ENCODE measurements at places on chromosomes 1 and 21.

DNA sequence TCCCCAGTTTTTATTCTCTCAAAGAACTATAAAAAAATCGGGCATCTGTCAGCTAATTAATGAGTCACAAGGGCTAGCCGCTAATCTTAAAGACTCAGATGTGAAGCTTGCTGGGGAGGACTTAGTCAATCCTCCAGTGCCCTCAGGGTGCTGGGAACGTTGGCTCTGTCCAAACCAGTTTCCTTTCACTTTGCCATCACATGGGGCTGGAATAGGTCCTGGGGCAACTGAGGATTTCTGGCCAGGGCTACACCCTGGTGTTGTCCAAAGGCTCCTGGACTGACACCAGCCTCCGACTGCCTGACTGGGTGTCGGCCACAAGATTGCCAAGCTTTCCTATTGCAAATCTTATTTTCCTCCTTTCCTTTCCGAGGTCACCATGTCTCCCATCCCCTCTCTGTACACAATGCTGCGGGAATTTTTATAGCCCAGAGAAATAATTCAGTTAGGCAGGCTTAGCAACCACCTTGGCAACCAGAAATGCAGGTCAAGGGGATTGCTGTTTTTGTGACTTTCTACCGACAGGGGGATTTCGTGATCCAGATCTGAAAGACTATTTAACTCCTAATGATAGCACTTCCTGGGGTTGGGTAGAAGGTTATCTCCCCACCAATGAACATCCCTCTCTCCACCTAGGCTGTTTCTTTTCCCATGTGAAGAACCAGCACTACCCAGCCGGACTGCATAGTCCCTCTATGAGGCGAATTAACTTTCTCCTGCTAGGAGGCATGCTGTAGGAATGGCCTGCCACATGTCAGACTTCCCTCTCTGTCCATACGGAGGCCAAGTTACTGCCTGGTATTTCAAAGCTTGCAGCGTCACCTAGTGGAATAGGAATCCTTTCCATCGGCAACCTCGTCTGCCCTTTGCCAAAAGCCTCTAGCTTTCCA is 29.9 kb upstream of the CTBS start:
- DNase-seq: no peak

GRCh38 chr1:222787729-222788128 is 27.1 kb upstream of the DISP1 start:
- DNase-seq: no peak

DNA sequence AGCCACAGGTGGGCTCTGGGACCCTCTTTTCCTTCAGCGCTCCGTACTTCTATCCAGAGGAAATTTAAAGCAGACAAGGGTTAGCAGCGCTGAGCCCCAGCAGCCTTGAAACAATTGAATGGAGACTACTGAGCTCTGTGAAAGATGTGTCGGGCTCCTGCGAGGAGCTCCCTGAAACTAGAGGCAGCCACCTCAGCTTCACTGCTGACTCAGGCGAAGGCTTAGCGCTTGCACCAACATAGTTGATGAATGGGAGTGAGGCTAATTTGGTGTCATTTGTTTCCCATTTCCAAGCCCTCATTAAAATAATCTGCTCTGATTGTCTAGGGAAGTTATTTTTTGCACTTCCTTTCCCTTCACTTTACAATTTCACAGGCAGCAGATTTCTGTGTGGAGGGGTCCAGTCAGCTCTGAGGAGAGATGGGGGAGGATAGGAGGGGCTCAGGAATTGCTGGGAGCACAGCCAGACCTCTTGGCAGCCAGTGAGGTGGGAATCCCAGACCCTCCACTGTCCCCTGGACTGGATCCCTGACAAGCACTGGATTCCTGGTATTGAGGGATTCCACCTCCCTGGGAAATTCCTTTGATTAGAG is 398.9 kb upstream of the PLXNA2 start:
- no peak for DNase-seq

GRCh38 chr1:209485167-209485566 is 98.3 kb upstream of the CAMK1G start:
- DNase-seq: no peak

DNA sequence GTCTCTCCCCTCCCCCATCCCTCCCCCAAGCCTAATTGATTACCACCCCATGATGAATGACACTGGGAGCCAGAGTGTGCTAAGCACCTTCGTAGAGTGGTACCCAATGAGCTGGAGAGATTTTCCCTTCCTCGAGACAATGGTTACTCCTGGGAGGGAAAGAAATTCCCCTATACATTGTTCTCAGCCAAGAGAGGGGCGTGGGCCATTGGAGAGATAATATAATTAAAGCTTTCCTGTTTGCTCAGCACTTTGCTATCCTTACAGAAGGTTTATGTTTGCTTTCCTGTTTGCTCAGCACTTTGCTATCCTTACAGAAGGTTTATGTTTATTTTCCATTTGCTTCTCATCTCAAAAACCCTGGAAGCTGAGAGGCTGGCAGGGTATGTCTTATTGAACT is 126.1 kb upstream of the KLHDC7A start:
- DNase-seq: no peak

DNA sequence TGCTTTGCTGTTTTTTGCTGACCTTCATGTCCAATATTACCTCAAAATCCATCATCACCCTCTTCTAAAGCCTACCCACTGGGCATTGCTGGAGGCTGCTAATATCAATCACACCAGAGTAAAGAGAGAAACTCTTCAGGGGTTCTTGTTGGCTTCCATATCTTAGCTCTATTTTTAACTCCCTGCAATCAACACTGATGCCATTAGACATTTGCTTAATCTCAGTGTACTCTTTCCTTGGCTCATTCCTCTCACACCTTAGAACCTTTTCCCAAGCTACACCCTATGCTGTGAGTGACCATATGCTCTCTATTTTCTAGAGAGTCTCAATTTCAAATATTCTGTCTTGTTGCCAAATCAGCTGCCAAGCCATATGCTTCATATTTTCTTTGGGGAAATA is 40.6 kb upstream of the RABGAP1L start:
- DNase-seq: no peak

DNA sequence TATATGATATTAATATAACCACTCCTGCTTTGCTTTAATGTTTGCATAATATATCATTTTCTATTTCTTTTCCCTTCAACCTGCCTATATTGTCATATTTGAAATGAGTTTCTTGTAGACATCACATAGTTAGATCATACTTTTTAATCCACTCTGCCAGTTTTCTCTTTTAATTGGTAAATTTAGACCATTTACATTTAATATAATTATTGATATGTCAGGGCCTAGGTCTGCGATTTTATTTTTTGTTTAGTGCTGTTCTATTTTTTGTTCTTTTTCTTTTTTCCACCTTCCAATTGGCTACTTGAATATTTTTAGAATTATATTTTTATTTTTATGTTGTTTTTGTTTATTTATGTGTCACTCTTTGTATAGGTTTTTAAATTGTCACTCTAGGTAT is 213.3 kb downstream of the C1orf94 start:
- DNase-seq: no peak

GRCh38 chr1:16155537-16156410 is at the start of gene EPHA2:
Gene EPHA2 (minus strand): TSS chr1:16156069. CDS start chr1:16155932, 137 bp downstream.
- DNase-seq: no peak

DNA sequence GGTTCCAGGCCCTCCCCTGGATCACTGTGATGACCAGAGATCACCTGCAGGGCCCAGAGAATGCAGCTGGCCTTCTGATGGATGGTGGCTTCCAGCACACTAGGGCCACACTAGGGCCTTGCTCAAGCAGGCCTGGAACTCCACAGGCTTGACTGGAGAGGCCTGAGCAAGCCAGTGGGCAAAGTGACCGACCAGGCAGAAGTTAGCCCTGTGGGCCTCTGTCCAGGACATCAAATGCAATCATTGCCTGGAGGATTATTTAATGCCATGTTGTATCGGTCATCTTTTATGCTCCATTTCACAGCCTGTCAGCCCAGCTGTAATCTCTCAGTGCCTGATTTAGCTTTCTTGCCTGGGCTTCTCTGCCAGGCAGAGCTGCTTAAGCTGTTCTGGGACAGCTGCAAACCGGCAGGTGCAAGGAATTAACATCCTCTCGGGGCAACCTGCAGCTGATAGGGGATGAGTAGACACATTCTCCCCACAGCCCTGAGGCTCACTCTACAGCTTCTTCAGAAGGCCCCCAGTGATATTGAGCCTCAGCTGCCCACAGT is 17.7 kb downstream of the NENF start:
- DNase-seq: no peak

- DNase-seq: no peak
These were observed 213.3 kb upstream of the ZRANB2 start for GRCh38 chr1:71294178-71294577.

- DNase-seq: no peak
These were observed 97.2 kb downstream of the VPS13D start for GRCh38 chr1:12326986-12327385.

GRCh38 chr1:50110656-50111055 is 1.9 kb downstream of the ELAVL4 start:
- no peak for DNase-seq

GRCh38 chr1:159958719-159959380 is 4.8 kb upstream of the SLAMF9 start:
- DNase-seq: no peak

GRCh38 chr1:113856401-113856790 is 15.1 kb downstream of the PTPN22 start:
- no peak for DNase-seq

DNA sequence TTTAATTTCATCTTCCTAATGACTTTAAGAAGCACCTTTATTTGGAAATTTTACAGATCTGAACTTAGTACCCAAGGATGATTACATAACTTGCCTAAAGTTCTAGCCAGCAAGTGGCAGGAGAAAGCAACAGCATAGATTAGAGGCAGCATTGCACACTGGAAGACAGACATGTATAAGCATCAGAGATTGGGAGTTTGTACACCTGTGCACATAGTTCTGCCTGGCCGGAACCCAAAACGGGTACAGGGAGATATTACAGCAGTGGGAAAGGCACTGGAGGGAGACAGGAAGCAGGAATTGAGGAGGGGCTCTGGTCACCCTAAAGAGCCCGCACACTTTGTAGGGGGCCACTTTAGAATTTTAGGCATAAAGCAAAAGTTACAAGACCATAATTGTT is 19.3 kb downstream of the GBP6 start:
- DNase-seq: no peak

DNA sequence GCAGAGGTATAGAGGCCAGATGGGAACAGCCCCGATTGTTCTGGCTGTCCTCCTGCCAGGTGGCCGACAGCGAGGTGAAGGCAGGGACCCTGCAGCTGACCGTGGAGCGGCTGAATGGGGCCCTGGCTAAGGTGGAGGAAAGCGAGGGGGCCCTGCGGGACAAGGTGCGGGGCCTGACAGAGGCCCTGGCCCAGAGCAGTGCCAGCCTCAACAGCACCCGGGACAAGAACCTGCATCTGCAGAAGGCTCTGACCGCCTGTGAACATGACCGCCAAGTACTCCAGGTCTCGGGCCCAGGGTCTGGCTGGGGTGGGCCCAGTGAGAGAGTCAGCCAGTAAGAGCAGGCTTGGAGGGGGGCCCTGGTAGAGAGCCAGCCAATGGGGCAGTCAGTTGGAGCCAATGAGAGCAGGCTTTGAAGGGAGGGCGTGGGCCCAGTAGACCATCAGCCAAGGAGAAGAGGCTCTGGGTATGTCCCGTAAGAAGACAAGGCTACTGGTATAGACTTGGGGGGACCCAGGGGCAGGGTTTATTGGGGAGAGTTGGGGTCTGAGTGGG is 11.3 kb downstream of the MFAP2 start:
- no peak for DNase-seq

DNA sequence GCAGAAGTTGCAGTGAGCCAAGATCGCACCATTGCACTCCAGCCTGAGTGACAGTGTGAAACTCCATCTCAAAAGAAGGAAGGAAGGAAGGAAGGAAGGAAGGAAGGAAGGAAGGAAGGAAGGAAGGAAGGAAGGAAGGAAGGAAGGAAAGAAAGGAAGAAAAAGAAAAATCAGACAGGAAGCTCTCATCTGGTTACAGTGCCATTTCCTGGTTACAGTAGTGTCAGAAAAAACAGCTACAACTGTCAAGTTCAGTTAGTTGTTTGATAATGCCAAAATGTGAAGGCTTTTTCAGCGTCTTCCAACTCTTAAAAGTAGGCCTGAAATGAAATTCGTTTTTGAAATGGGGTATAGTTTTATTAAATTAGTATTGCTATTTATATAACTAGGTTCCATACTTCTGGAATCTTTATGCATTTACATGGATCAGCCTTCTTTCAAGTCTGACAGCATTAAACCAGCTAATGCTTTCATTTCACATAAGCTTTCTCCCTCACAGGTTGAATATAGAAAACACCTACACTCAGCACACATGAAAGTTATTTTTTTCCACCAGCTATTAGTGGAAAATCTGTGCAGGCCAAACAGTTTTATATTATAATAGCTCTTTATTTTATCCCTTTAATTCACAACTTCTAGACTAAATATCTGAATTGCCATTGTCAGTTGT is 21.2 kb downstream of the PTPN22 start:
- no peak for DNase-seq

- DNase-seq: no peak
These were observed 98.9 kb downstream of the DHRS3 start for GRCh38 chr1:12518931-12519692.

DNA sequence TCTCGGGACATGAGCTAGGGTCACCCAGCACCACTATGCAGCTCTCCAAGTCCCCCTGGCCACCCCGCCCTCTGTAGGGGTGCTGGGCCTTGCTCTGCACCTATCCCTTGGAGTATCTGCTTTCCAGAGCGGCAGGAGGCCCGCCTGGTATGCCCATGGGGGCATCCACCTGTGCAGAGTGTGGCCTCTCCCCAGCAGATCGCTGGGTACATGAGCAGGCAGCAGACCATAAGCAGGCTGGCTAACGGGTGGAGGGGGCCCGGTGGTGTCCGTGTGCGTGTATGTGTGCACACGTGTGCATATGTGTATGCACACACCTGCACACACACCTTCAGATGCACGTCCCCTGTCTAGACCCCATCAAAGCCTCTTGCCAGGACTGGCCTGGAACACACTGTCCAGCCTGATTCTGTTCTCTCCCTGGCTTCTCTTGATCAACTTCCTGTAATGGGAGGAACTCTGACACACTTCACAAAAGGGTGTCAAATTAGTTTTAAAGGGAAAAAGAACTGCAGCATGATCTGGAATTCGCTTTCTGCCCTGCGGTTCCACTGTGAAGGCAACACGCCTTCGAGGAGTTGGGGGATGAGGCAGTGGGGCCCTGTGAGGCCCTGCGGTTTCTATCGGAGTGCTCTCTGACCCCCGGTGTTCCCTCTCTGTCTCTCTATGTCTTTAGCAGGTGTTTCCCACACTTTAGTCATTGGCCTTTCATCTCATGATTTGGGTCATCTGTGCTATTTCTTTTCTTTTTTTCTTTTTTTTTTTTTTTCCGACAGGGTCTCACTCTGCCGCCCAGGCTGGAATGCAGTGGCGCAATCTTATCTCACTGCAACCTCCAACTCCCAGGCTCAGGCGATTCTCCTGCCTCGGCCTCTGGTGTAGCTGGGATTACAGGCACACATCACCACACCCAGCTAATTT is 17.2 kb upstream of the NPHP4 start:
- no peak for DNase-seq

DNA sequence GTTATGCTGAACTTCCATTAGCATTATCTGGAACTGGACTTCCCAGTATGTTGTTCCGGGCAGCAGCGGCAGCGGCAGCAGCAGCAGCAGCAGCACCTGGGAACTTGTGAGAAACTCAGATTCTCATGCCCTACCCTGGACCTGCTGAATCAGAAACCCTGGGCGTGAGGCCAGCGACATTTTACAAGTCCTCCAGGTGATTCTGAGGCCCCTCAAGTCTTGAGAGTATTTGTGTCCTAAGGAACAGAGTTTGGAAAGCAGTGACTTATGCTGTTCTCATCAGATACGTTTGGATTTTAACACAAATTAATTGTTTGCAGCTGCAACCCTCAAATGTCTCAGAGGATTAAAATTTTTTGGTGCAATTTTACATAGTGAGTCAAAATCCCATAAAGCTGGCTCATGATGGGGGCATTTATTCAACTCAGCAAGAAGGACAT is 157.2 kb upstream of the KAZN start:
- no peak for DNase-seq

Data from activated gamma-delta T cell treated with Interleukin-2 at 50 U/mL for 16 hours (primary cell).